ENCODE measurements at places on chromosomes 6 and 20.

DNA sequence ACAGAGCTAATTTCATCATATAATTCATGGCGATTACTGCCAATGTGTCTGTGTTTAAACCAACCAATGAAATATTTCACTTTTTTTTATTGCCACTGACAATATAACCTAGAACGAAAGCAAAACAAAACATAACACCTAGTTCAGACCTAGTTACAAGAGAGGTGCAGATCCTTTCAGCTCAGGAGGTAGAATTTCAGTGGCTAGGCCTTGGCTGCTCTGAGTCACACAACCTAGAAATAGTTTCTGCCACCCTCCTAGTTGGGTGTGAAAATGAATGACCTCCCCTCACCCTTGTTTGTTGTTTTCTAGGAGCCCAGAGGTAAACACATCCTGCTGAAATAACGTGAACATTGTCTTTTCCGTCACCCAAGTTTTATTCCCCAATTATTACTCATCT, 356.3 kb downstream of the HTR1B start:
- peak; percentile 48 for DNase-seq

- no peak for DNase-seq
These were observed 47.3 kb downstream of the LRRN4 start for GRCh38 chr20:6006603-6006949.

DNA sequence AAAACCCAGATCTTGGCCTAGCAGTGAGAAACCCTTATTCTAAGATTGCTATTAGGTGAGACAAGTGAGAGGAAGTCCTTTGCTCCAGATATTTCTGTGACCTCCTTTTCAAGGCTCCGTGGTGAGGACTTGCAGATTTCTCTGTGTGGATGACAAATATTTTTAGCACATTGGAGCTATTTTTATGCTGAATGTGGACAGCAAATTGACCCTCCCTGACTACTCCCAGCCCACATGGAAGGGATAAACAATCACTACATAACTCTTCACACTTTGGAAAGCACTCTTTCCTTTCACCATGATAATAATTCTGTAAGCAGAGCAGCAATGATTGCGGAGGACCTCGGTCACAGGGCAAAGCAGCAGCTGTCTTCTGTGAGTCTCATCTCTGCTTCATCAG, 88.0 kb upstream of the ADGRF1 start:
- DNase-seq = no peak

DNA sequence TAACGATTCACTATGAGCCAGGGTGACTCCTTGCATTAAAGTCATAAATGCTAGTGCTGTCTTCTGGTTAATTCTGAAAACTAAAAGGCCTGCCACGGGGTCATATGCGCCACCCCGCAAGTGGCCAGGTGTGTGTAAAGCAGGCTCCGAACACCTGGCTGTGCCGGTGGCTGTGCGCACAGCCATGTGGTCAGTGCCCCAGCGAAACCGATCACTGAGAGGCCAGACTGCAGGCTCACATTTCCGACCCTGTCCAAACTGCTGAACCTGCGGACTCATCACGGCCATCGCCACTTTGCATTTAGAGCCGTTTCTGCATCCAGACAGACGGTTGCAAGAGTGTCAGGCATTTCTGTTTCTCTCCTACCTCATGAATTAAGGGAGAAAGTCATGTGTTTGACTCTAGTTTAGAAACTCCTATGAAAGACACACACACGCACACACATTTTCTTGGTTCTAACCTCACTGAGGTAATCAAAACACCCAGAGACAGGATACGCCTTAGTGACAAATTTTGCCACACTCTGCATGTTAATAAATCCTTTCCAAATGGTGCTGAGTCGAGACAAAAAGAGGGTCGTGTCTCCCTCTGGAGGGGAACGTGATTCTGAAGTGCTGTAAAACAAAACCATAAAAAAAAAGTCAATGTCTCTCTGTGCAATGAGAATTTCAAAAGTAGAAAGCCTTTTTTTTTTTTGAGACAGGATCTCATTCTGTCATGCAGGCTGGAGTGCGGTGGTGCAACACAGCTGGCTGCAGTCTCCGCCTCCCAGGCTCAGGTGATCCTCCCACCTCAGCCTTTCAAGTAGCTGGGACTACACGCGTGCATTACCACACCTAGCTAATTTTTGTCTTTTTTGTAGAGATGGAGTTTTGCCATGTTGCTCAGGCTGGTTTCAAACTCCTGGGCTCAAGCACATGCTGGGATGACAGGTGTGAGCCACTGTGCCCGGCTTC, 31.0 kb upstream of the TCFL5 start:
- DNase-seq = no peak

GRCh38 chr20:25195014-25195961, at the start of gene ENTPD6:
Gene ENTPD6 (plus strand): TSS chr20:25195712. CDS start chr20:25206537, 10,825 bp downstream.
- peak; percentile 94 for DNase-seq

DNA sequence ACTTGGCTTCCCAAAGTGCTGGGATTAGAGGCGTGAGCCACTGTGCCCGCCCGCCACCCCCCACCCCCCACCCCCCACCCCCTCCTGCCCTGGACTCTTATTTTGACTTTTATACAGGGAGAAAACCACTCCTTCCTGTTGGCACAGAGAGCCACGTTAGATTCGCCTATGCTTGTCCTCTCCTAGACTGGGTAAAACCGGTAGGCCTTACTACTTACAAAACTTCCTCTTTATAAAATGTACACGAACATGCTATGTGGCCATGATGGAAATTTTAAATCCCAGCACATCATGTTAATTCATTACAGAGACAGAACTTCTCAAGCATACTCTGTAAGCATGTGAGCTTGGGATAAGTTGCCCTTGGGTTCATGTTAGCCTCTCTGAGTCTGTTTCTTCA, 124.2 kb downstream of the SLC24A3 start:
- DNase-seq = no peak

DNA sequence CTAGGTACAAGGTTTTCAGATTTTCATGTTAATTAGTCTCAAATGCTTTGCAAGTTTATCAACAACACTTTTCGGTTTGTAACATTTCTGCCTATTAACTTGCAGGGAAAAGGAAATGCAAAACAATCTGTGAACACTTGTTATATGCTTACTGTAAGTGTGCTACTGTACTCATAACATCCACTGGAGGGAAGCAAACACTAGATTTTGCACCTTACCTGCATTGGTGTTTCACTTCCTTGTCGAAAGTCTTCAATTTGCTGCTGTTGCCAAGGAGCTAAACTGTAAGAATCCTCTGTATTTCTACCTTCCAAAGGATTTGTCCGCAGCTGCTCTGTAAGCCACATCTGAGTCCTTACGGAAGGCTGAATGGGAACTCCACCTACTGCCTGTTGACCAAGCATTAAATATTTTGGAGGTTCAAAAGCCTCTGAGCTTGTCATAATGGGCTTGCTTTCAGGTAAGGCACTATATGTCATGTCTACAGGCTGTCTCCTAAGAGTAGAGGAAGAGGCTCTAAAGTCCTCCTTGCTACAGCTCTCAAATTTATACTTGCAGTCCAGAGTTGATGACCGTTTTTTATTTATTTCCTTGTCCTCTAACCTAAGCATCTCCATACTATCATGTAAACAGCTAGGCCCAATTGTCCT, 17.3 kb downstream of the PLN start:
- peak; percentile 81 for DNase-seq

DNA sequence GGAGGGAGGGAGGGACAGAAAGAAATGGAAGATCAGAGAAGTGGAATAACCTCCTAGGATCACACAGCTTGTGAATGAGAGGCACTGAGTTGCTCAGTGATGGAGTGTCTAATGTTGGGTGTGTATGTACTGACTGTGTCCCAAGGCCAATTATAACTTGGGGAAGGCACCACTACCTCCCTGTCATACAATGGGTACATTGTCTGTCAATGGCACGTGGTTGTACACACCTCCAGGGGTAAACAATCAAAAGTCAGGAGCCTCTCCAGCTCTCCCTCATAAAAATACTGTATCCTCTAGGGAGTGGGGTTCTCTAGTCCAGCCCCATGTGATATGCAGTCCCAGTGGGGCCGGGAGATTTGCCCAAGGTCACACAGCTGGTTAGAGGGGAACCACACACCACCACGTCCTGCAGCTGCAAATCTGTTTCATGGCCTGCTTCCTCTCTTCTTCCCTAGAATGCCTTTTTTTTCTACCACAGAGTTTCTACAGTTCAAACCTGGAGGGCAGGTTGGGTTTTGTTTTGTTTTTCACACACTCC, 112.5 kb downstream of the SNX5 start:
- peak; percentile 96 for DNase-seq

GRCh38 chr6:46356543-46356942, 134.7 kb downstream of the RCAN2 start:
- DNase-seq = no peak

GRCh38 chr20:1968964-1969363, 24.9 kb downstream of the PDYN start:
- DNase-seq = no peak

DNA sequence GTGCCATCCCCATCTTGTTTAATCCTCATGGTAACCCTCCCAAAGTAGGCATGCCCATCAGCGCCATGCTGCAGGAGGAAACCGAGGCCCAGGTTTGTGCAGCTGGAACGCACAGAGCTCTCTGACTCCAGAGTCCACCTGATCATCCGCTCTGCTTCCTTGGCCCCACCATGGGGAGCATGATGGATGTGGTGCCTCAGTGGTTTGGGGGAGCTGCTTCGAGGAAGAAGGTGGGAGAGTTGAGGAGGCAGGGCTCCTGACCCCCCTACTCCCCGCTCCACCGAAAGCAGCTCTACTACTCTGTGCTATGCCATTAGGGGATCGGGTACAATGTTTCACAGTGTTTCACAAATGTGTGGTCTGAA, 52.2 kb downstream of the TGM2 start:
- DNase-seq = no peak

DNA sequence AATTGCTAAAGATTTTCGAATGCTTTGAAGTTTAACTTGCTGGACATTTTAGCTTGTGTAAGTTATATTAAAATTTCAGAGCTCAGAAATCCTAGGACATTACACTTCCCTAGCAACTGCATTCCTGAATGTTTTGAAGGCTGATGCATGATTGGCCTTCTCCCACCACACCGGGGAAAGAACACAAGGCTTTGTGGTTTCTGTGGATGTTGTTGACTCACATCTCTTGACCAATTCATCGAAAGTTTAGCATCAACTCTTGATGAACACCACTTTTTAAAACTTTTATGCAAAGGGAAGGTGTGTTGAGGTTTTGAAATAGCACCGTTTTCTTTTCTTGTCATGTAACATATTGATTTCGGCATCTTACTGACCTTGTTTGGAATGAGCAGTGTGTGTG, 81.1 kb downstream of the RIMS1 start:
- peak; percentile 68 for DNase-seq

- DNase-seq = no peak
These were observed 8.9 kb downstream of the TGIF2 start for GRCh38 chr20:36582322-36582721.

GRCh38 chr6:137661601-137662000, 167.4 kb upstream of the OLIG3 start:
- peak; percentile 71 for DNase-seq

- peak; percentile 95 for DNase-seq
These were observed 27.2 kb downstream of the DUSP22 start for GRCh38 chr6:319177-320131.

DNA sequence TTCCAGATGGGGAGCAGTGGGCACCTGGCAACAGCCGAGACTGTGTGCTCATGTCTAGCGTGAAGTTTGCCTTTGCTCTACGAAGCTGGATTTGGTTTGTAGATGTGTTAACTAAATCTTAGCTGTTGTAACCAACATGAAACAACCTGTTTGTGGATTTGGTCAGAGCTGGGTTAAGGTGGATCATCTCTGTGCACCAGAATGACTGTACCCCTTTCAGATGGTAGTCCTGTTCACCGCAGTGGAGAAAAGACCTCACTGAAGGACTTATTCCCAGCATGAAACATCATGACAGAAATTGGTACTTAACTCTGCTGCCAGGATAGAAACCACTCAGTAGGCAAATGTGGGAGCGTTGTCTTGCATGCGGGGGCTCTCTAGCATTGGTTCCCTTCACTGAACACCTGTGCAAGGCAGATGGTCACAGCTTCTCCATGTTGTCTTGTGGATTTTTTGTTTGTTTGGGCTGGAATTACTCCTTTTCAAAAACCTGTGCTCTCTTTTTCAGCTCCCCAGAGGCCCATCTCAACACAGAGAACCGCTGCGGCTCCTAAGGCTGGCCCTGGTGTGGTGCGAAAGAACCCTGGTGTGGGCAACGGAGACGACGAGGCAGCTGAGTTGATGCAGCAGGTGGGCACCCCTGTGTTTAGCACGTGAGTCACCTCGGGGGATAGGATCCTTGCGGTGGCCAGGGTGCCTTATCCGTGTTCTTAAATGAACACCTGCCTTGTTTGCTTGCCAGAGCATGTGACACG, 19.3 kb upstream of the EFCAB8 start:
- DNase-seq = peak; percentile 29

DNA sequence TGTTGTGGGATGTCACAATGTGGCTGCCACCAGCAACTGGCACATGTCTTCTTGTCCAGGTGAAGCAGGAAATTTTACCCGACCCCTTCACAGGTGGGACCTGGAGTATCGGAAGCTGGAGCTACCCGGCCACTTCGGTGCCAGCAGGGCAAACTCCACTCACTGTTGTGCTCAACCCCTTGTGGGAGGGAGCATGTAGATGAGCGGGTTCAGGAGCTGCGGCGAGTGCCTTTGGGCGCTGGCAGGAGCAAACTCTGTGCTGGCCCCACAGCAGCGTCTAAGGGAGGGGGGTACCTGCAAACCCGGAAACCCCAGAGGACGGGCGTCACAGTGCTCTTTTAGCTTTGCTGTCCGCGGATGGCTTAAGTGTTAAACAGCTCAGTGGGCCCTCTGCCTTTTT, 20.7 kb upstream of the SULF2 start:
- no peak for DNase-seq

GRCh38 chr20:916125-916799, at the start of gene ANGPT4:
Gene ANGPT4 (minus strand): TSS chr20:916334. CDS start chr20:916214, 120 bp downstream.
- DNase-seq = no peak

- DNase-seq = peak; percentile 69
These were observed 47.3 kb upstream of the MARCKS start for GRCh38 chr6:113809826-113810225.

GRCh38 chr20:43977962-43978361, 63.3 kb downstream of the TOX2 start:
- DNase-seq = no peak

- no peak for DNase-seq
These were observed 11.2 kb upstream of the PSMF1 start for GRCh38 chr20:1107176-1107575.

DNA sequence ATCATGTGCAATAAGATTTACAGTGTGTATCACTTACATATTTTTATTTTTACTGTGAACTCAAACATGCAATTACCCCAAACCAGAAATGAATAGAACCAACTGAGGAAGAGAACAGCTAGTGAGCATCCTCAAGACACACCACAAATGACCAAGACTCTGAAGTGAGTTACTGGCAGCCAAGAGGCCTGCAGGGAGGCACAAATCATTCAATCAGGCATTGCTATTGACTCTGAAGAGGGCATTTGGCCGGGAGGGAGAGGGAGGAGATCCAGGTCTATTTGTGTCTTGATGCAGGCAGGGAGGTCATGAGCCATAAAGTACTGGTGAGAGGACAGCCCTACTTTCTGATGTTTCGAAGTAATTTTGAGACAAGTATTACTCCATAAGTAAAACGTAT, 257.7 kb downstream of the BCKDHB start:
- DNase-seq = no peak

- peak; percentile 95 for DNase-seq
These were observed at the start of gene ZCCHC3 for GRCh38 chr20:297098-297924. Gene ZCCHC3 (plus strand): TSS chr20:297570. CDS start chr20:297587, 17 bp downstream.
